ENCODE measurements at places on chromosomes 5 and 9.

DNA sequence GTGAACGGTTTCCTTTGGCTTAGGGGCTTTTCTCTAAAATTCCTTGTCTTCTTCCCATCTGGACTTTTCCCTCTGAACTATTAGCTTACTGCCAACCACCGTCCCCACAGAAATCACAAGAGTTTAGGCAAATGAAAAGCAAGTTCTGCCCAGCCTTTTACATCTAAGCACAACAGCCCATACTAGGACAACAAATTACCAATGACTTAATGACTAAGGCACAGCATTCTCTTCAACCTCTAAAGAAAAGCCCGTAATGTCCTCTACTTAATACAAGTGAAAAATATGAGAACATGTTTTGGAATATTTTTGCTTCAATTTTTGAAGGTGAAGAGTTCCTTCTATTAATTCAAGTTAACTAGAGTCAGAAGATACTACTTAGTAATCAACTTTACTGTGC, 1.2 kb downstream of the ZBTB5 start:
- peak overlapping the region; percentile 98 for H3K4me3 ChIP-seq
- no peak for DNase-seq
- peak overlapping the region; percentile 98 for H3K27ac ChIP-seq
- peaks cover 38% of the 10 kb centered on the region for H3K4me1 ChIP-seq

DNA sequence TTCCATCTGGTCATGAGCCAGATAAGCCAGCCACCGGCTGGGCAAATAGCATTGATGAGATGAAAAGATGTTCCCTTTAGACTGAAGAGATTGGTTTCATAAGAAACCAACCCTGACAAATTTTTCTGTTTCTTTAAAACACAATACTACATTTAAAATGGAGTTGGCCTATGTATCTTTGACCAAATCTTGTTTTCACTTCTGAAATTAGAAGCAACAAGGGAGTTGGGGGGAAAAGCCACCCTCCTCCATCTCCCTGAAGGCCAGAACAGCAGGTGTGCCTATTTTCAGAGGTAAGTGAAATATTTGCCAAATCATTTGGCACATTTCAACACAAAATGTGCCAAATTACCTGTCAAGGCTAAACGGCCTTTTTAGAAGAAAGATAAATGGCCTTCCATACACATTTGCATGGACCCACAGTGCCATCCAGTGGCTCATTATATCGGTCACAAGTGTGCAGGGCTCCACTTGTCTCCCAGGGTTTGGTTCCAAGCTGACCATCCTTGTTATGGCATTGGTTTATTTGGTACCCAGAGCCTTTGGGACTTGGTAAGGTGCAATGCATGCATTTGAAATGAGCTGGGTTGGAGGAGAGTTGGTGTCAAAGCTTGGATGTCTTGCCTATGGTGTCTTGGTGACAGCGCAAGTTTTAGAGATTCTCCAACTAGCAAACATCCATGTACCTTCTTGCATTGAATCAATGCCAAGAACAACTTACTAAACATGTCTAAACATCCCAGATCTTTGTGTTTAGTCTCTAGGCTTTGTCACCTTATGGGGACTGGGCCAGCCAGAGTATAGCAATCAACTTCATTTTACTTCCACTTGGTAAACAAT, 372.0 kb upstream of the KIF2A start:
- no peak overlapping the region for H3K4me3 ChIP-seq
- H3K4me1 ChIP-seq: no peaks in the 10 kb centered on the region
- DNase-seq: no peak
- H3K27me3 ChIP-seq: peaks cover 2% of the 10 kb centered on the region
- H3K36me3 ChIP-seq: no peaks in the 10 kb centered on the region
- H3K27ac ChIP-seq: no peak overlapping the region

GRCh38 chr9:77725046-77725694, 77.0 kb upstream of the GNA14 start:
- no peak for DNase-seq
- no peaks in the 10 kb centered on the region for H3K4me1 ChIP-seq
- no peaks in the 10 kb centered on the region for H3K27me3 ChIP-seq
- no peak overlapping the region for H3K4me3 ChIP-seq
- H3K36me3 ChIP-seq: no peaks in the 10 kb centered on the region
- no peak overlapping the region for H3K27ac ChIP-seq

DNA sequence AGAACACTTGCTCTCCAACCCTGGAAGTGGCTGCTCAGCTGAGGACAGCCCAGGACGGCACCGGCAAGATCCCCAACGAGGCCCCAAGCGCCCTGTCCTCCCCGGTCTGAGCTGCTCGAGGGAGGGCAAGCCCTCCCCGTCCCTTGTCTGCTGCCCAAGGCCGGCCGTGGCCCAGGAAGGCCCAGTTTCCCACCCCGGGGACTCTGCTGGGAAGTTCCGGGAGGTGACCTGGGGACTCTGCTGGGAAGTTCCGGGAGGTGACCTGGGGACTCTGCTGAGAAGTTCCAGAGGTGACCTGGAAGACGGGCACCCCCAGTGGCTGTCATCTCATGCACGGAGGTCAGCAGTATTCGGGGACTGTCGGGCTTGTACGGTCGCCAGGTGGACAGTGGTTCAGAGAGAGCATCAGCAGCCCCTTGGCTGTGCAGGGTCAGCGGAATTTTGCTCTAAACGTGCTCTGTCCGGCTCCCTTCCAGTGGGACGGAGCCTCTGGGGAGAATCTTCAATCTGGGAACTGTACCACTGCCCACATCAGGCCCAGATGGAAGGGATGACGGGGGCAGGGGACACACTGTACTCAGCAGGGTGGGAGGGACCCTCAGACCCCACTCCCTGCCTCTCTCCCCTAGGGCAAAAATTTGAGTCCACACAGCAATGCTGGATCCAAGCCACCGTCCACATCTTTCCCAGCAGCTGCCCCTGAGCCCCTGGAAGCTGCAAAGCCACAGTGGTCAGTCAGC, 7.2 kb downstream of the NACC2 start:
- peaks cover 11% of the 10 kb centered on the region for H3K27me3 ChIP-seq
- DNase-seq: no peak
- no peaks in the 10 kb centered on the region for H3K36me3 ChIP-seq
- no peak overlapping the region for H3K4me3 ChIP-seq
- peaks cover 4% of the 10 kb centered on the region for H3K4me1 ChIP-seq

GRCh38 chr9:116686135-116686534, 970 bp upstream of the TRIM32 start:
- peaks cover 2% of the 10 kb centered on the region for H3K36me3 ChIP-seq
- no peaks in the 10 kb centered on the region for H3K27me3 ChIP-seq
- H3K4me1 ChIP-seq: peaks cover 41% of the 10 kb centered on the region
- DNase-seq: no peak
- peak overlapping the region; percentile 84 for H3K27ac ChIP-seq
- peak overlapping the region; percentile 89 for H3K4me3 ChIP-seq
